Suprapubic skin (tissue), 4 donors: ENCODE measurements at places on chromosomes 7 and 10. TPM values are rescaled to one million over a fixed set of nuclear protein-coding genes. Genes with fewer than 3 reads are reported as not detected.

DNA sequence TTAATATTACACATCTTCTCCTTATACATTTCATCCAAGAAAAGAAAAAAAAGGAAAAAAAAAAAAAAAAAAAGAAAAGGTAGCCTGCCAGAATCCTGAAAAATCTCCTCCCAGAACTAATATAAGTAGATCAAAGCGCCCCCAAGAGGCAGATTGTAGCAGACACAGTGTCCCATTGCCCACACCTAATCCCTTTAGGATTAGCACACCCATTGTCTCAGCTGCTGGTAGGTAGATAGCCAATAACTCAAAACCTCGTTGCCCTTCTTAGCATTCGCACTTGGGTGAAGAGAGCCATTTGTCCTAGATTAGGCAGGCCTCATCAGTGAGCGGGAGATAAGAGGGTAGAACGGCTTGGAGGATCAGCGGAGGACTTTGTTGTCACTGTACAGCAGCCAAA, 100.2 kb upstream of the SORCS1 start:
- no peak overlapping the region for H3K27ac ChIP-seq
- no peak for DNase-seq
- H3K36me3 ChIP-seq: no peaks in the 10 kb centered on the region
- no peaks in the 10 kb centered on the region for H3K4me1 ChIP-seq

DNA sequence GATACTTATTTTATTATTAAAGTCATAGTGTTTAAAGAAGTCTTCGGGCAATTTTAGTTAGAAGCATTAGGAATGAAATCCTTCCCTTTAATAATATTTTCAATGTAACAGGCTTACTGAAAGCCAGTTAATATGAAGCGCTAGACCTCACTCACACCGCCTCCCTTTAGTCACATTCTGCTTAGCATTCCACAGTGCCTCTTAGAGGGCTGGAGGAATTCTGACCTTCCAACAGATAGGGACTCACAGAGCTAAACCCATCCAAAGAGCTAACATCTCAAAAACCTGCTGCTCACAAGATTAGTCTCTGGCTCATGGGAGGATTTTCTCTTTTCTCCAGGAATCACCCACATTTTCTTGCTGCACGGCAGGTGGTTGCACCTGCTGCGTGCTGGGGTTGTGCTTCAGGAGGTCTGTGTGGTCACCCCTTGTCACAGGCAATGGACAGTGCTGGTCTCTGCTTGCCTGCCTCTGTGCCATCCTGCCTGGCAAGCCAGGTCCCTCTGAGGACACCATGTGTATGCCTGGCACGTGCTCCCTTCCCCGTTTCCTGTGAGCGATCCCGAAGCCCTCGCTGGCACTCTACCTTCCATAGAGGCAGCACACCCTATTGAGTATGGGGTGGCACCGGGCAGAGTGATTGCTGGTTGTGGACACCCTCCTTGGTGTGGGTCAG, 91.8 kb downstream of the KLF6 start:
- H3K27me3 ChIP-seq: no peaks in the 10 kb centered on the region
- no peaks in the 10 kb centered on the region for H3K4me1 ChIP-seq
- no peak for DNase-seq
- no peak overlapping the region for H3K4me3 ChIP-seq

- H3K4me1 ChIP-seq: peaks cover 7% of the 10 kb centered on the region
- no peak overlapping the region for H3K4me3 ChIP-seq
Measured at GRCh38 chr10:30868611-30869010, 163.1 kb downstream of the ZNF438 start.

DNA sequence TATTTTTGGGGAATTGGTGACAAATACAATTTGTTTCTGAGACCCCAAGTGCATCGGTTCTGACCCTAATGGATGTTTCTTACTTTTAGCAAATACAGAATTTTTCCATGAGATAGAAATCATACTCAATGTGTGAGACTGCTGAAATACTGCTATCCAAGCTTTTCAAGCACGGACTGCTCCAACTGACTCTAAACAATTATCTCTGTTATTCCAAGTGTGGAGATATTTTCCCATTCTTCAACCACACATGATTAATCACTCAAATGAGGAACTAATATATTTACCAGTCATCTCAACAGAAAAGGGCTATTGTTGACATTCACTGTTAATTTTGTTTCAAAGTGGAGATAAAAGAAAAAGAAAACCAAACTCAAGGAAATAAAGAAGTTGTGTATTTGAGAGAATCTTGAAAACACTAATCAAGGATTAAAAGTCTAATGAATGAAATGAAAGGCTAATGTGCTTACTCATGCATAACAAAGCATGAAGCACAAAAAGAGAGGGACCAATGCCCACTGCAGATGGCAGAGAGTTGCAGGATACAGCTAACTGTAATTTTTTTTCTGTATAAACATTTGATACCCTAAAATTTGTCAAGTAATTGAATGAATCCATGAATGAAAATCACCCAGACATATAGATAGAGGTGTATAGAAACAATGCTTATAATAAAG, 423.6 kb downstream of the DGKB start:
- no peak for DNase-seq
- H3K27ac ChIP-seq: no peak overlapping the region
- no peaks in the 10 kb centered on the region for H3K36me3 ChIP-seq
- no peak overlapping the region for H3K4me3 ChIP-seq
- H3K27me3 ChIP-seq: no peaks in the 10 kb centered on the region

- peaks cover 11% of the 10 kb centered on the region for H3K27me3 ChIP-seq
- H3K4me3 ChIP-seq: no peak overlapping the region
- no peak for DNase-seq
Measured at GRCh38 chr10:97149079-97149531, 36.7 kb downstream of the SLIT1 start.

DNA sequence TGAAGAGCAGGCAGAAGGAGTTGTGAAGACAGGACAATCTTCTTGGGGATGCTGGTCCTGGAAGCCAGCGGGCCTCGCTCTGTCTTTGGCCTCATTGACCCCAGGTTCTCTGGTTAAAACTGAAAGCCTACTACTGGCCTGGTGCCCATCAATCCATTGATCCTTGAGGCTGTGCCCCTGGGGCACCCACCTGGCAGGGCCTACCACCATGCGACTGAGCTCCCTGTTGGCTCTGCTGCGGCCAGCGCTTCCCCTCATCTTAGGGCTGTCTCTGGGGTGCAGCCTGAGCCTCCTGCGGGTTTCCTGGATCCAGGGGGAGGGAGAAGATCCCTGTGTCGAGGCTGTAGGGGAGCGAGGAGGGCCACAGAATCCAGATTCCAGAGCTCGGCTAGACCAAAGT, 1.5 kb downstream of the CHPF2 start:
- H3K4me3 ChIP-seq: peak overlapping the region; percentile 87
- H3K27me3 ChIP-seq: no peaks in the 10 kb centered on the region
- peaks cover 30% of the 10 kb centered on the region for H3K4me1 ChIP-seq
- peaks cover 38% of the 10 kb centered on the region for H3K36me3 ChIP-seq

DNA sequence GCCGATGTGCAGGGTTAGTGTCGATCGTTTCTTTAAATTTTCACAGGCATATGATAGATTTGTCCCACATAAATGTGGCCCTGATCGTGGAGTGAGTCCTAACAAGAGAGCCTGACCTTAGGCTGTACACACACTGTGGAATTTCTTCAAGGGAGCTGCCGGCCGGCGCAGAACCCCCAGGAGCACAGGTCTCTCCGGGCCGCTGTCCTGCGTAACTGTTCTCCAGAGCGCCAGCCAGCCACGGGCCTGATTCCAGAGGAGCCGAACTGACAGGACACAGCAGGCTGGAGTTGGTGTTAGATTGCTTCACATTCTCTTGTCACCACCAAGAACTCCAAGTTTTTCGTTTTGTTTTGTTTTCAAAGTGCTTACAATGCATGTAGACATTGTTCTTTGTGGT, 37.3 kb downstream of the SHH start:
- peaks cover 3% of the 10 kb centered on the region for H3K4me1 ChIP-seq
- peaks cover 73% of the 10 kb centered on the region for H3K36me3 ChIP-seq
- H3K27ac ChIP-seq: no peak overlapping the region
- no peaks in the 10 kb centered on the region for H3K27me3 ChIP-seq
- DNase-seq: no peak

DNA sequence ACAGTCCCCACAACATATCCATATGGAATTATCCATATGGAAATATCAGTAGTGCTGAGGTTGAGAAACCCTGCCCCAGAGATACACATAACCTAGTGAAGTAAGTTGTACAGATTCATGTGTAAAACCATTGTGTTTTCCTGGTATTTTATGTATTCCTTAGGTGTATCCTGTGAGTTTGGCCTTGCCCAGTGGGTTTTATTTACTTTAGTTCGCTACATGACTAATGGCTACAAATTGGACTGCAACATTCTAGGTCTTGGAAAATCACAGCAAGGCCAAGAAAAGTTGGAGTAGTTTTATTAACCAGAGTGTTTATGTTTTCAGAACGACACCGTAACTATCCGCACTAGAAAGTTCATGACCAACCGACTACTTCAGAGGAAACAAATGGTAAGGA, 1.4 kb downstream of the RPS24 start:
- H3K27ac ChIP-seq: no peak overlapping the region
- H3K27me3 ChIP-seq: no peaks in the 10 kb centered on the region
- DNase-seq: no peak
- peaks cover 46% of the 10 kb centered on the region for H3K36me3 ChIP-seq

- no peaks in the 10 kb centered on the region for H3K36me3 ChIP-seq
- H3K27ac ChIP-seq: no peak overlapping the region
- peak; percentile 64 for DNase-seq
- H3K4me1 ChIP-seq: no peaks in the 10 kb centered on the region
Measured at GRCh38 chr7:29177963-29178600, 16.5 kb upstream of the CHN2 start.

GRCh38 chr7:18900803-18901202, 216.6 kb downstream of the TWIST1 start:
- peak overlapping the region; percentile 59 for H3K27ac ChIP-seq
- H3K36me3 ChIP-seq: no peaks in the 10 kb centered on the region
- no peak for DNase-seq

GRCh38 chr7:27324246-27324645, 81.6 kb downstream of the EVX1 start:
- H3K27me3 ChIP-seq: no peaks in the 10 kb centered on the region
- H3K36me3 ChIP-seq: no peaks in the 10 kb centered on the region
- H3K27ac ChIP-seq: no peak overlapping the region
- H3K4me1 ChIP-seq: no peaks in the 10 kb centered on the region
- no peak for DNase-seq
- no peak overlapping the region for H3K4me3 ChIP-seq

GRCh38 chr10:13502380-13502779, 26.4 kb downstream of the BEND7 start:
- H3K4me1 ChIP-seq: peaks cover 4% of the 10 kb centered on the region
- H3K36me3 ChIP-seq: peaks cover 4% of the 10 kb centered on the region
- no peak overlapping the region for H3K4me3 ChIP-seq
- no peak for DNase-seq

DNA sequence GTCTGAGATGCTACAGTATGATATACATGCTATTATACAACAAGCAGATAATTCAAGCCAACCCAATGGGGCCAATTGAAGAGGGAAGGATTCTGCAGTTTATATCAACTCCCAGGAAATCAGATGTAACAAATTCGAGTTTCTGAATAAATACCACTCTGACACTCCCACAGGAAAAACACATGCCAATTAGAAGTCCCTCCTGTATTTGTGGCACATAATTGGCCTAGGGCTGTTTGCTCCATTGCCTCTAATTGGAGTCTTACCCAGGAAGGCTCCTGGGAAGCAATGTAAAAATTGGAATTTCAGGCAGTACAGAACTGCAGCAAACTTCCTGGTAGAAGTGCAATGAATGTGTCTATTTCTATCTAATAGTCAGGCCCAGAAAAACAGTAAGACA, 4.7 kb downstream of the PPA1 start:
- peaks cover 19% of the 10 kb centered on the region for H3K4me1 ChIP-seq
- H3K27ac ChIP-seq: peak overlapping the region; percentile 18
- no peak overlapping the region for H3K4me3 ChIP-seq
- no peak for DNase-seq
- H3K36me3 ChIP-seq: peaks cover 3% of the 10 kb centered on the region

DNA sequence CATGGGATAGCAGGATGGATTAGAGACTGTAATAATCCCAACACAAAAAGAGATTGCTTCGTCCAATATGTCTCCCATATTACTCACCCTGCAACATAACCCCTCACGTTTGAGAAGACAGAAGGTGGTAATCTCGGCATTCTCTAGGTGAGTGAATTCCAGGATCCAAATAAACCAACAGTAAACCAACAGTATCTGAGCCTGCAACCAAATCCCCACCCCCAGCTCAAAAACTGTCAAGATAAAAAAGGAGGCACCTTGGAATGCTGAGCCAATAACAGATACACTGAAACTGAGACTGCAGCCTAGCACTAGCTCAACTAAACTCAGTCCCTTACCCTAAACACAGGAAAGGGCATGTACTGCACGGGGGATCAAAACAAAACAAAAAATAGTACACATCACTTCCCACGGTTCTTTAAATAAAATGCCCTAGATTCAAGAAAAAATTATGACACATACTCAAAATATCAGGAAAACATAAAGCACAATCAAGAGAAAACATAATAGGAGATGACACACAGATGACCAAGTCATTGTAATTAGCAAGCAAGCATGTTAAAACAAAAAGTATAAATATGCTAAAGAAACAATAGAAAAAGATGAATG, 28.0 kb downstream of the IPMK start:
- no peak for DNase-seq
- H3K4me1 ChIP-seq: peaks cover 4% of the 10 kb centered on the region
- H3K4me3 ChIP-seq: no peak overlapping the region
- H3K27ac ChIP-seq: no peak overlapping the region

DNA sequence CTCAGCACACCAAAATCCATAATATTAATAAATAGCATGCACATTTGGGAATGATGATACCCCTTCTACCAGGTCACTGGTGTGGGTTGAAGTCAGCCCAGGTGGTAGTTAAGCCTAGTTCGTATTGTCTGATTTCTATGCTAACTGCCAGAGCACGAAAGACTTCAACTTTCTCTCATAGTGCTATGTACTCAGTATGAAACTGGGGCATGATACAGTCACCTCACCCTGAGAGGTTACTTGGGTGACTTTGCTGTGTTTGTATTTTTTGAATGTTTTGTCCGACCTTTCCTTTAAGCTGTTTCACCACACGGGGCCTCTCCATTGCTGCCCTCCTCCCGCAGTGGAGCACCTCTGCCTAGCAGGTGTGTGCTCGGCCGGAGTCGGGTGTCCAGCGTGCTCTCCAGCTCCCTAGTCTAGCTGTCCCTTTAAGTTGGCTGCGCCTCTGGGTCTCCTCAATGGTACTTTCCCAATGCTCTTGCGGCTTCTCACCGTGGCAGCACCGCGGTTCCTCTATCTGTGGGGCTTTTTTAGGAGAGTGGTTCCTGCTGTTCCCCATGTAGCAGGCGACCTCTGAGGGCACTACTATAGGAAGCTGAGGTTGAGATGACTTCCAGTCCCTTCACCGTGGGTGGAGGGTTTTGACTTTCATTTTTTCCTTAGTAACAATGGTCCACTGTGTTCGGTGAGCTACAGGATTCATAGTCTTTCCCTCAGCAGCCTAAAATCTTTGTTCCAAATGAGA, 524.0 kb upstream of the PFKP start:
- H3K27ac ChIP-seq: no peak overlapping the region
- H3K36me3 ChIP-seq: no peaks in the 10 kb centered on the region
- no peaks in the 10 kb centered on the region for H3K4me1 ChIP-seq
- H3K4me3 ChIP-seq: no peak overlapping the region
- DNase-seq: no peak
- no peaks in the 10 kb centered on the region for H3K27me3 ChIP-seq

Gene ADAM12
- total RNA-seq: 2.2 TPM

Gene CLCN1
- total RNA-seq: not detected

Gene NODAL
- total RNA-seq: not detected

Gene ADCY1
- 0.72 TPM for total RNA-seq

Gene FAM180A
- 5.6 TPM for total RNA-seq

Gene TMEM139
- total RNA-seq: 5.9 TPM

Gene CRTAC1
- 1.3 TPM for total RNA-seq

Gene ACHE
- 2.5 TPM for total RNA-seq

Gene PNLIPRP3
- total RNA-seq: 27.4 TPM
